ENCODE measurements at places on chromosomes 3 and 15. TPM values are rescaled to one million over a fixed set of nuclear protein-coding genes. Genes with fewer than 3 reads are reported as not detected.

The RHOV gene
- total RNA-seq: 5.9 TPM

The GOLGA8T gene
- total RNA-seq: not detected

The GALNT15 gene
- total RNA-seq: not detected

The PLCH1 gene
- 0.29 TPM for total RNA-seq

The WDR93 gene
- not detected for total RNA-seq

The TMEM40 gene
- total RNA-seq: not detected

The MAGI1 gene
- total RNA-seq: 15.6 TPM

The RNU5B-1 gene
- total RNA-seq: not detected

The GP9 gene
- total RNA-seq: not detected

The RAB6B gene
- total RNA-seq: 0.41 TPM

The IL1RAP gene
- total RNA-seq: 21.8 TPM

The KCNH8 gene
- total RNA-seq: 0.79 TPM
